ENCODE measurements at places on chromosomes 6 and 20.

GRCh38 chr6:39062014-39062740 lies 13.6 kb downstream of the GLP1R start:
- DNase-seq, result no peak

DNA sequence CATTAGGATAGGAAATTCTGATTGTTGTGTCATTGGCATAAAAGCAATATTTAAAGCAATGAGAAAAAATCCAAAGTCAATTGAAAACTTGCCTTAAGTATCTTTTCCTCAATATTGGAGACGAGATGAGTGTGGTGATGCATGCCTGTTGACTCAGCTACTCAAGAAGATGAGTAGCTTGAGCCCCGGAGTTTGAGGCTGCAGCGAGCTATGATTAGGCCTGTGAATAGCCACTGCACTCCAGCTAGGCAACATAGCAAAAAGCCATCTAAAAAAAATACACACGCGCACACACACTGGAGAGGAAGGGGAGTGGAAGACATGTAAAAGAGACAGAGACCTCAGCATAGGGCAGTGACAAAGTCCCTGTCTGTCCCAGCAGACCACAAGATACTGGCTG lies 9.7 kb upstream of the MARCKS start:
- no peak for DNase-seq

DNA sequence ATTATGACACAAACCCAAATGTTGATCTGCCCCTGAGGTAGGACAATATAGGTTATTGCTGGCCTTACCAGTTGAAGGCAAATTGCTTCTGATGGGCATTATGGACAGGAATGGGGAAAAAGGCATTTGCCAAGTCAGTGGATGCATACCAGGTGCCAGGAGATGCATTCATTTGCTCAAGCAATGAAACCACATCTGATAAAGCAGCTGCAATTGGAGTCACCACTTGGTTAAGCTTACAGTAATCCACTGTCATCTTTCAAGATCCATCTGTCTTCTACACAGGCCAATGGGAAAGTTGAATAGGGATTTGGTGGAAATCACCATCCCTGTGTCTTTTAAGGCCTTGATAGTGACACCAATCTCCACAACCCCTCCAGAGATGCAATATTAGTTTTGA lies 648.6 kb downstream of the COL12A1 start:
- no peak for DNase-seq

GRCh38 chr6:42009844-42010184 lies 40.5 kb upstream of the TAF8 start:
- no peak for DNase-seq

- no peak for DNase-seq
Observed at GRCh38 chr6:33834401-33835392, 30.9 kb upstream of the MLN start.

GRCh38 chr6:52489881-52490280 lies 69.7 kb downstream of the EFHC1 start:
- no peak for DNase-seq

DNA sequence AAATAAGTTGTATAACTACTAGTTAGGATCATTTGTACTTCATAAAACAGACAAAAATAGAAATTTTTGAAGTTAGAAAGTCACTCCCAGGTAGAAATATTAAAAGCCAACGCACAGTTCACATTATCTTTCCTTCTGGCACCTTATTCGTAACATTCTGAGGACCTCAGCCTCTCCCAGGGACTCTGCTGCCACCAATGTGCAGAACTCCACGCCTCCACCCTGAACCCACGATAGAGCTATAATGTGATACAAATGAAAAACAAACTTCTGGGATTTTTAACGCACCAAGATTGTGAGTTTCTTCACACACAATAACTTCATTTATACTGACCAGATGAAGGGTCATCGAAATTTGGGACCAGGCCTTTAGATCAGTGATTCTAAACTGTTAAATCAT lies 9.5 kb downstream of the BMP7 start:
- no peak for DNase-seq

DNA sequence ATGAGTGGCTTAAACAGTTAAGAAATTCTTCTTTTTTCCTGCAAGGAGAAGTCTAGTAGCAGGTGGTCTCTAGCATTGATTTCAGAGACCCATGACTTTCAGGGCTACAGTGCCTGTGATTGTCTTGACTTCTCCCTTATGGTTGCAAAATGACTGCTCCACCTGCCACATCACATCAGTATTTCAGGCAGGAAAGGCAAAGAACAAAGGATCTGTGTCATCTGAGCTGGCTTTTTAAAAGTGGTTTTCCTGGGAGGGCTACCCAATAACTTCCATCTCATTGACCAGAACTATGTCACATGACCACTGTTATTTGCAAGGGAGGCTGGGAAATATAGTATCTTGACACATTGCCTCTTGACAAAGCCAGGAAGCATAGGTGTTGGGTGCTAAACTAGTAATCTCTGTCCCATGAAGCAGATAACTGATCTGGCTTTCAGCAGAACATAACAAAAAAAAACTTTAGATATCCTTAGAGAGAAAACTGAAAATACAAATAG lies 226.2 kb downstream of the DHX35 start:
- DNase-seq, result no peak

DNA sequence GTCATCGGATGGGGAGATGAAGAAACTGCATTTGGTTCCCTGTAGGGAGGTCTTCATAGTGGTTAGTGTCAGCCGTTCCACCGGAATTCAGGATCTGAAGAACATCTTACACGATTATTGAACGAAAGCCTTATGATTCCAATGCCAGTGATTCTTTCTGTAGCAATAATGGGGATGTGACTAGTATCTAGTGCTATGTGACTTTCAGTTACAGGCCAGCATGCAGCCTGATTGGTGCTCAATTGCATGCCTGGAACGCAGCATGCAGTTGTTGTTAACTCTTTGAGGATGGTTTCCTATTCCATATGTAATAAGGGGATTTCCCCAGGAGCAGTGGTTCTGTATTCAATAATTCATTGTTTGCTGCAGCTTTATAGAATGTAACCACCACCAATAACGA lies 71.6 kb upstream of the SLC22A1 start:
- DNase-seq, result no peak

GRCh38 chr6:121040831-121041230 lies 293.4 kb downstream of the TBC1D32 start:
- DNase-seq, result no peak

DNA sequence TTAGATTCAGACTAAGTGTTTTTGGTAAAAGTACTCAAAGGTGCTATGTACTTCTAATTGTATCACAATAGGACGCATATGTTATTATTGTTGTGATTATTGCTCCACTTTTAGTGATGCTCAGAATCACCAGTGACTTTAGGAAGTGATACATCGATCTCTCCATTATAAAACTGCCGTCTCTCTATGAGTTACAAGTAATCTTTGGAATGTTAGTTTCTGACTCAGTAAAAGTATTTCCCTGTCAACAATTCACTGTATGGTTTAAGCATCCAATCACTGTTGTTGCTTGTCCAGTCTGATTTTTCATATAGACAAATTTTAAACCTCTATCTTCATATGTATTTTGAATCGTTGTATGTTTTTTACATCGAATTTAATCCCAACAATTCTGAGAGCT lies 9.4 kb downstream of the DCBLD1 start:
- no peak for DNase-seq

DNA sequence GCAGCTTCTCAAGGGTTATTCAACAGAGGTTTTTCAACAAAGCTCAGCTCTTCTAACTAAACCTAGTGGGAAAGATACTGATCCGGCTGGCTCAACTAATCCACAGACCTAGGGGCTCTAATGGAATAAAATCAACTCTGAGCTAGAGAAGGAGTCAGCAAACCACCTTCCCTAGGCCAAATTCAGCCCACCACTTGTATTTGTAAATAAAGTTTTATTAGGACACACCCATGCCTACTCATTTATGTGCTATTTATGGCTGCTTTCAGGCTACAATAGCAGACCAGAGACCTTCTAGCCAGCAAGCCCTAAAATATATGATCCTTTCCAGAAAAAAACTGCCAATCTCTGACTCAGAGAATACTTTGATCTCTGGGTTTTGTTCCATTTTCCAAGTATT lies 6.0 kb upstream of the RAB22A start:
- DNase-seq, result no peak

GRCh38 chr6:108222504-108222903 lies 38.3 kb downstream of the SNX3 start:
- no peak for DNase-seq

DNA sequence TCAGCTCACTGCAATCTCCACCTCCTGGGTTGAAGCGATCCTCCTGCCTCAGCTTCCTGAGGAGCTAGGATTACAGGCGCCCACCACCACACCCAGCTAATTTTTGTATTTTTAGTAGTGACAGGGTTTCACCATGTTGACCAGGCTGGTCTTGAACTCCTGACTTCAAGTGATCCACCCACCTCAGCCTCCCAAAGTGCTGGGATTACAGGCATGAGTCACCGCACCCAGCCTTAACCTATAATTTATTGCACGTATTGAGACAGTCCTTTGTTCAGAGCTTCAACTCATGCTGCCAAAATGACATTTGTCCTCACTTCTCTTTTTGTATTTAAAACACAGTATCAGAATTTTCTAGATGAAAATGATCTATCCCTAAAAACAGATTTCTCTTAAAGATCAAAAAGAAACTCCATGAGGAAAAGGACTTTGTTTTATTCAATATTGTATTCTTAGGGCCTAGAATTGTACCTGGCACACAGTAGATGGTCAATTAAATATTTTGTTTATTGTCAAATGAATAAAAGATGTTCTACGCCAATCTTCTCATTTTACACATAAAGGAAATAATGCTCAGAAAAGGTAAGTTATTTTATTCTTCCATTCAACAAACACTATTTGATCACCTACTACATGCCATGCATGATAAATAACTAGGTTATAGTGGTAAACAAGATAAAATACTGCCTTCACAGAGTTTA lies 10.8 kb downstream of the SERAC1 start:
- DNase-seq, result no peak

- DNase-seq, result no peak
Observed at GRCh38 chr6:6623553-6623952, 35.0 kb downstream of the LY86 start.

- no peak for DNase-seq
Observed at GRCh38 chr6:168462289-168462853, 21.4 kb downstream of the SMOC2 start.

DNA sequence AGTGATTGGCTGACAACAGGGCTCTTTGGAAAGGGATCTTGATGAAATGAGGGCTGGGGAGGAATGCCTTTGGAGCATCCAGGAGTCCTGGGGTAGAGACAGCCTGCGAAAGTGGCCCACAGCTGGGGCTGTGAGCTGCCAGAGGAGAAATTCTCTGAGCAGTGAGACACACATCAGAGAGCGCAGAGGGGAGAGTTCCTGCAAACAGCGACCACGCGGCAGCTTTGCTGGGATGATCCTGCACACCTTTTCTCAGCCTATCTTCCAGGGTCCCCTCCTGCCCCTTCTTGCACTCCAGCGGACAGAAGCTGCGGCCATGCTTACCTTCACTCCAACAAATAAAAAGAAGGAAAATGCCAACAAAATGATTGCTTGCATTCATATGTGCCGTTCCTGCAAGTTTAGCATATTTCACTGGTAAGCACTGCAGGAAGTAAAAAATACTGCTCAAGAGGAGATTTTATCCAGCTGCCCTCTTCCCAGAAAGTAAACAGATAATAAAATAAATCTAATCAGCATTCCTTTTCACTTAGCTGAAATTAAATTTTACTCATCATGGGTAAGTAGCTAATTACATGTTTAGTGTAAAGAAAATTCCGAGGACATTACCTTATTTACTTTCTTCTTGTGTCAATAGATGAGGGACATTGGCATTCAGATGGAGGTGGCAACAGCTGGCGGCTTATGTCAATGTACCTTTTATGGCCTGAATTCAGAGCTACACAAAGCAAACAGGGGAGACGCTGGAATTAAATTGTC lies 339.9 kb upstream of the ARID1B start:
- peak; percentile 93 for DNase-seq

DNA sequence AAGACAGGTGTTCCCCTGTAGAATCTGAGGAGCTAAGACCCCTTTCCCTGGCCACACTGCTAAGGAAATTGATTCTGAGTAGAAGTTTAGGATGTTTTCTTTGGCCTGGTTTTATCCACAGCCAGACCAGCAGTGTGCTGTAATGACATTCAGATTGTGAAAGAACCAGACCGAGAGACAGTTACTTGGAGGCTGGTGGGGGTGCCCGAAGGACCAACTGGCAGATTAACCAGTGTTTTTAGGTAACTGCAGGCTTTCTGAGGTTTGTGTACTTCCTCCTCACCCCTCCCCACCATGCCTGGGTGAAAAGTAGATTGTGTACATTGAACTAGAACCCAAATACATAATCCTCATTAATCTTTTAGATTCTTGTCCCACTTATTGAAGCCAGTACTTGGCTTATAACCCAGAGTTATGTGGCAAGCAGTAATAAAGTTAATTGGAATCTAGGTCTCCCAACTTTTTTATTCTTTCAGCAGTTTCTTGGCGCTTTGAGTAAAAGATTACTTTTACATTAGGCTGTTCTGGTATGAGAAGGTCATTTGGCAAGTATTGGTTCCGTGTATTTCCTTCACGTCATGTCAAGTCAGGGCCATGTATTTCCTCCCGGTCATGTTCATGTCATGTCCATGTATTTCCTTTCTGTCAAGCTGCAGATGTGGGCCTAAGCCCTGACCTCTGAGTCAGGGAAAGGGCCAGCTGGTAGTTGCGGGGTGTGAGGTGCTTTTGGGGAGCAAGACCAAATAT lies 93.7 kb downstream of the TCP11 start:
- DNase-seq, result no peak

DNA sequence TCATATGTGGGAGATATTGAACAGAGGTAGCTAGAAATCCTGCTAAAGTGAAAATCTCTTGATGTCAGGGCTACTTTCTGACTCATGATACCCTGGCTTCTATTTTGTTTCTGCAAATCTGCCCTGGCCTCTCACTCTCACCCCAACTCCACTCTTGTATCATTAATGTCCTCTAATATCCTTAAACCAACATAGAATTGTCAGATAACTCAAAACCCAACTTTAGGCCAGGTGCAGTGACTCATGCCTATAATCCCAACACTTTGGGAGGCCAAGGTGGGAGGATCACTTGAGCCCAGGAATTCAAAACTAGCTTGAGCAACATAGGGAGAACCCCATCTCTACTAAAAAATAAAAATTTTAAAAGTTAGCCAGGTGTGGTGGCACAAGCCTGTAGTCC lies 33.8 kb upstream of the OSTM1 start:
- DNase-seq, result no peak

GRCh38 chr20:33282991-33283555 lies at the start of gene BPIFB1:
Gene BPIFB1 (plus strand): TSS chr20:33283214. CDS start chr20:33286074, 2,860 bp downstream.
- no peak for DNase-seq

DNA sequence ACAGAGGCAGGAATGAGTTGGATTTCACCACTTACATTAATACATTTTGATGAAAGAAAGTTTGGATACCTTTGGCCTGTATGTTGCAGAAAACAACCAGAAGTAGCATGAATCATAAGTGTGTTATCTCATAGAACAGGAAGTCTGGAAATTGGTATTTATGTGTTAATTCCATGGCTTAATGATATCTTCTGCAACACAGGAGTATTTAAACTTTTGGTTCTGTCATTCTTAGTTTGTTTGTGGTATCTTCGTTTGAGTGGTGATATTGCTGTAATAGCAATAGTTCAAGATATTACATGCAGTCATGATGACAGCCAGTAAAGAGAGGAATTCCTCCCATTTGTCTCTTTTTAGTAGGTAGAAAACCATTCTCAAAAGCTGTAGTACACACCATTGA lies 177.3 kb downstream of the CDKAL1 start:
- DNase-seq, result no peak

- no peak for DNase-seq
Observed at GRCh38 chr6:8758412-8758811, 323.1 kb upstream of the SLC35B3 start.

All from LNCaP clone FGC (cell line).